ENCODE measurements at places on chromosomes 13 and 19.

GRCh38 chr13:44826591-44827350 lies 162.5 kb downstream of the NUFIP1 start:
- no peak for DNase-seq

DNA sequence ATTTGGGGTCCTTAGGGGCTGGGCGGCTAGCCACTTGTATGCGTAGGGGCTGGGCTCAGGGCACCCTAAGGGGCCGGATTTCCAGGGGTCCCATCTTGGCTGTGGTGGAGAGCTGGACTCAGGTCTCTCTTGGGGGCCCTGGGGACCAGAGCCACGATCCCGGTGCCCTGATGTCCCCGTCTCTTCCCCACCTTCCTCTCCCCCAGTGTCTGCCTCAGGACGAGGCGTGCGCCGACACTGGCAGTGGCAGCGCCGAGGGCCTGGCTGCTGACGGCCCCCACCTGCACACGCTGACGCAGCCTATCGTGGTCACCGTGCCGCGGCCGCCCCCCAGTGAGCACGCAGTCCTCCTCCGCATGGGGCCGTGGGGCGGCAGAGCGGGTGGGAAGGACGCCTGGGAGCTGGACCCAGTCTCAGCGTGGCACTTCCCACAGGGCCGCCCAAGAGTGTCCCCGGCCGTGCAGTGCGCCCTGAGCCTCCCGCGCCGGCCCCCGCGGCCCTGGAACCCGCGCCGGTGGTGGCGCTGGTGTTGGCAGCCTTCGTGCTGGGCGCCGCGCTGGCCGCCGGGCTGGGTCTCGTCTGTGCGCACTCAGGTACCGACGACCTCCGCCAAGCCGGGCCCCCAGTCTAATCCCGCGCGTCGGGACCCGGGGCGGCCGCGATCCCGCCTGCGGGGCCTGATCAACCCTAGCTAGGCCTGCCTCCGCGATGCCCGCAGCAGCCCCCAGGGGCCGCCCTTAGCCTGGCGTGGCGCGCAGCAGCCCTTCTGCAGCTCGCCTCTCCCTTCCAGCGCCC lies 2.7 kb upstream of the SNAPC2 start:
- peak; percentile 72 for DNase-seq

DNA sequence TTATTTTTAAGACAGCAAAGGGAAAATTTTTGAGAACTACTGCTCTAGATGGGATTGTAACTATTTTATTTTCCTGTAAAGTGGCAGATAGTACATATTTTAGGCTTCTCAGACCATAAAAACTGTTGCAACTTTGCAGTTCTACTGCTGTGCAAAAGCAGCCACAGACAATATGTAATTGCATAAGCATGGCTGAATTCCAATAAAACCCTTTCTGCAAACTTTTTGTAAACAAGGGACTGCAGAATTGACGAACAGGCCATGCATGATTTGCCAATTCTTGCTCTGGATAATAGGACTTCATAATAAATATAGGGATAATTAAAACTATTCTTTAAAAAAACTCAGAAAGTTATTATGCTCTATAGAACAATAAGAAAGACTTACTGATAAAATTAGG lies 149.1 kb downstream of the SLITRK5 start:
- no peak for DNase-seq

DNA sequence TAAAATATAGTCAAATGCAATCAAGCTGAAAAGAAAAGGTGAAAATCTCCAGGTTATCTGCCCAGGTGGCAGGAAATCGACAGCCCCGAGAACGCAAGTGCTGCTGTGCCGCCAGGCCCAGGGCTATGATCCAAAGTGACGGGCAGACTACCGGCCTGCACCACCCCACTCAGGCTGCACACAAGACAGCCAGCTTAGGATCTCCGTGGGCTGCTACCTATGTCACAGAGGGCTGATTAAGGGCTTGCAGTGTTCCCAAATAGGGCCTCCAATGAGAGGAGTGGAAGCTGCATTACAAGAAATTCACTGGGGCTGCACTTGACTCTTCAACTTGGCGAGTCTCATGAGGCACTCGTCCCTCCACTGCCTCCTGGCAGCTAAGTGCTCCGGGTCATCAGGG lies 121.8 kb downstream of the CRYL1 start:
- DNase-seq = no peak

GRCh38 chr13:108214441-108215271 lies 680 bp downstream of the LIG4 start:
- DNase-seq = no peak

DNA sequence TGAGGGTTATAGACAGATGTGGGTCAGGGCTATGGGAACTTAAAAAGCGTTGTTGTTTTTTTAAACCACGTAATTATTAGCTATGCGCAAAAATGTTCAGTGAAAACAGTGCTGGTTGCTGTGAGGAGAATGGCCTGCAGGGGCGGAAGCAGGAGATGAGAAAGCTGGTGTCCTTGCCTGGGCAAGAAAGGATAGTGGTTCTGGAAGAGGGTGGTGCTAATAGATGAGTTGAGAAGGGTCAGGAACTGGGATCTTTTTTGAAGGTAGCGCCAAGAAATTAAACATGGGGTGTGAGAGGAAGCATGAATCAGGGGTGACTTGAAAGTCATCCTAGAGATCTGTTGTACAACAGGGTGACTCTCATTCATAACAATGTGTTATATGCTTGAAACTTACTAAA lies 4.8 kb upstream of the SMG9 start:
- no peak for DNase-seq

GRCh38 chr13:107025991-107026390 lies 458.1 kb upstream of the ARGLU1 start:
- no peak for DNase-seq

- DNase-seq = no peak
Measured at GRCh38 chr13:44305286-44305685, 68.3 kb upstream of the SERP2 start.

- DNase-seq = no peak
Measured at GRCh38 chr13:97477844-97478243, 43.9 kb downstream of the RAP2A start.

DNA sequence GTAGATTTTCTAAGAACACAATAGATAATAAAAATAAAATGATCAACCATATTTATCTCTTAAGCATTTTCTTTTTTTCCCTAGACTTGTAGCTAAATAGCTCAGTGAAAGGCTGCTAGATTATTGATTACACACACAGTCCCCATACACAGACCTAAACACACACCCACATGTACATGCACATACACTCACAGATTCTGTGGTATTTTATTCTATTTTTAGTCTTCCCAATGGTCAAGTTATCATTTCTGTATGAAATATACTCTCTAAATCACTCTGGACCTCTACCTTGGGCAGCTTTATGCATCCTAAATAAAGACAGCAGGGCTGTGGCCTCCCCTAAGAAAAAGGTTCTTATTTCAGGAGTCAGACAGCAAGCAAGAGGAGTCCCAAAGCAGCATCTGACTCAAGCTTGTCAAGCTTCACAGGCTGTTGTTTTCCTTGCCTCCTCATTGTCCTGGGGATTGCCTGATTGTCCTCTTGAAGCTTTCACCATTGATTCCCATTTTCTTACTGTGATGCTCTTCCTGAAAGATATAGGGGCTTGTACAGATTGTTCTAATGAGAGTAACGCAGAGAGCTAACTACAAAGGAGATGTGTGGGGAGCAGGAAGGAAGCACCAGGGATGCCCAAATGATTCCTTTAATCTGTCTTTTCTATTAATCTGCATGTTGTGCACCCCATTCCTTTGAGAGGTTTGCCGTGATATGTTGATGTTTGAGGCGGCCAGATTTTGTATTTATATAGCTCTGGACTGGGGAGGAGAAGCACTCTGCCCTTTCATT lies 986.5 kb downstream of the PCDH17 start:
- DNase-seq = no peak

DNA sequence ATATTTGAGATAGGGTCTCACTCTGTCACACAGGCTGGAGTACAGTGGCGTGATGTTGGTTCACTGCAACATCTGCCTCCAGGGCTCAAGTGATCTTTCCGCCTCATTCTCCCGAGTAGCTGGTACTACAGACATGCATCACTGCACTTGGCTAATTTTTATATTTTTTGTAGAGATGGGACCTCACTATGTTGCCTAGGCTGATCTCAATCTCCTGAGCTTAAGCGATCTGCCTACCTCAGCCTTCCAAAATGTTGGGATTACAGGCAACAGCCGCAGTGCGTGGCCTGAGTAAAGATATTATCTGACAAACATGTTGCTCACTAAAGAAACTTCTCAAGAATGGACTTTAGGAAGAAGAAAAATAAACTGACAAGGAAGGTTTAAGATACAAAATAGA lies 125.4 kb upstream of the ABCC4 start:
- no peak for DNase-seq

GRCh38 chr19:16335226-16335625 lies 10.6 kb downstream of the KLF2 start:
- no peak for DNase-seq

All from activated T-cell treated with anti-CD3 and anti-CD28 coated beads, Interleukin-2, amount 50 U/mL, for 1 hour (primary cell).